ENCODE measurements at places on chromosomes 3 and 15.

DNA sequence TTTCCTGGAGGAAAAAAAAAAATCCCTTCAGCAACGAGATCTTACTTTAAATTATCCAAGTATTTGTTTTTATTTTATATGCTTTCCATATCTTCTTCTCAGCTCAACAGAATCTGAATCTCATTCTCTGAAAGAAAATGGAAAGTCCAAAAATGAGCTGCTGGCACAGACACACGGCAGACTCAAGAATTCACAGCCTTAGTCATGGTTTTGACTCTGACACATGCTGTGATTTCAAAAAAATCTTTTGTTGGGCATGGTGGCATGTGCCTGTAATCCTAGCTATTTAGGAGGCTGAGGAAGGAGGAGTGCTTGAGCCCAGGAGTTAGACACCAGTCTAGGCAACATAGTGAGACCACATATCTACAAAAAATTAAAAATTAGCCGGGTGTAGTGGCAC is 565.0 kb downstream of the MAGI1 start:
- no peak for DNase-seq

- no peak for DNase-seq
Observed at GRCh38 chr3:40550167-40550566, 25.4 kb downstream of the ZNF621 start.

DNA sequence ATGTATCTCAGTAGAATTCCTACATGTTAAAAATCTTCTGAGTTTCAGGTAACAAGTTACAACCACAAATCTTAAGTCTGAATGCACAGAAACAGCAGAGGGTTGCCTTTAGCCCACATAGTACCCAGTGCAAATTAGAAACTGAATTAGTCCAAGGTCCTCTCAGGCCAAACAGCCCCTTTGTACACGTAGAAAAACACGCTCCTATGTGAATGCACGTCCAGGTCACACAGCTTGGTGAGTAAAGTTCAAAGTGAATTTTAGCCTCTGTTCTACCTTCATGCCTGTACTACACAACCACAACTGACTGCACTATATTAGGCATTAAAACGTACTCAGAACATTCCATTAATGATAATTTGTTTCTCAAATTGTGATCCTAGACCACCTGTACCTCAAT is 46.3 kb downstream of the GYG1 start:
- DNase-seq = no peak

GRCh38 chr15:40301467-40302179 is 6.1 kb downstream of the PLCB2 start:
- no peak for DNase-seq

- DNase-seq = peak; percentile 59
Observed at GRCh38 chr15:41557673-41558399, 1.2 kb upstream of the TYRO3 start.

DNA sequence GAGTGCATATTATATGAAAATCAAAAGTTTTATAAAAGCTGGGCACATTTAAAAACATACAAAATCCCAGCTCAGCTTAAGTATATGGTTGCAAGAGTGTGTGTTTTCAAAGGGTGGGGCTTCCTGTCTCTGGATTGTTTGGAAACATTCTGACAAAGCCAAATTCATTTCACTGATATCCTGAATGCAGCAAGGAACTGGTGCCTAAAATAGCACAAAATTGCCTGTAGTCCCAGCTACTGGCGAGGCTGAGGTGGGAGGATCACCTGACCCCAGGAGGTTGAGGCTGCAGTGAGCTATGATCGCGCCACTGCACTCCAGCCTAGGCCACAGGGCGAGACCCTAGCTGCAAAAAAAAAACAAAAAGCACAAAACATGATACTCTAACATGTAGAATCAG is 13.0 kb upstream of the TJP1 start:
- no peak for DNase-seq

GRCh38 chr15:98075441-98075840 is 114.9 kb downstream of the ARRDC4 start:
- no peak for DNase-seq

- DNase-seq = no peak
Observed at GRCh38 chr3:185470323-185470722, 28.5 kb downstream of the TMEM41A start.

DNA sequence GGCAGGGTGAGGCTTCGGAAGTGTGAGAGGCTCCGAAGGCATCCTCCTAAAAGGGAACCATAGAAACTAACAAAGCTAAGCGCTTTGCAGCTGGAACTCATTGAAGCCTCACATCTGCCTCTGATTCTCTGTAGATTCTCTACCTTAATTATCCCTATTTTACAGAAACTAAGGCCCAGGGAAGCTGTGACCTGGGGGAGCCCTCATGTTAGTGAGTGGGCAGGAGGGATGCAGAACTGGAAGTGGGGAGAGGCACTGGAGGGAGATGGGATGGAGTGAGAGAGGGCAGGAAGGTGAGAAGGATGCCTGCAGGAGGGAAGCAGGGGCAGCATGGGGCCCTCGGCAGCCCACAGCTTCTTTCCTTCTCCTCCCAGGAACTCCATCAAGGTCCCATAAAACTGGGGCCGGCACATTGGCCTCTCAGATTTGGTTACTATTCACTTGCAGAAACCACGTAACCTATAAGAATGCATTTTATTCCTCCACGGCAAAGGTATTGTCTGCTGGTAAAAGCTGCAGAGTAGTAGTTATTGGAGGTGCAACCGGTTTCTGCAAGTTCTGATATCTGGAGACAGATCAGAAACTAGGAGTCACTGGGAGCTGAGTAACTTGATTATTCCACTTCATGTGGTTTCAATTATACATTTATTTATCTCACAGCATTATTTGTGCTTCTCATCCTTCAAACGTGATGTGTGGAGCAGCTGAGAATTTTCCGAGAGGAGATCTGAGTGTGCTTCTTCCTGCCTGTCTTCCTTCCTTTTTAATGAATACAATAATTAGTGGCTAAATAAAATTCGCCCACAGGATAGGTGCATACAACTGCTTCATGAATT is 24.0 kb upstream of the CHCHD6 start:
- no peak for DNase-seq

GRCh38 chr15:82570721-82571508 is 30.7 kb upstream of the RPS17 start:
- no peak for DNase-seq

DNA sequence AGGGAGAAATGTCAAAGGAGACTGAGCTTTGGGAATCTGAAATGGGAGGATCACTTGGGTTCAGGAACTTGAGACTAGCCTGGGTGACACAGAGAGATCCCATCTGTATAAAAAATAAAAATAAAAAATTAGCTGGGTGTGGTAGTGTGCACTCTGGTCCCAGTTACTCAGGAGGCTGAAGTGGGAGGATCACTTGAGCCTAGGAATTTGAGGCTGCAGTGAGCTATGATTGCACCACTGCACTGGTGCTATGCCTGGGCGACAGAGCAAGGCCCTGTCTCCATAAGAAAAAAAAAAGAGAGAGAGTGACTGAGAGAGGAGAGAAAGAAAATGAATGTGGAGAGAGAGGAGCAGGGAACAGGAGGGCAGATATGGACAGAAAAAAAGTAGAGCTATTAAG is 72.8 kb downstream of the SENP2 start:
- DNase-seq = no peak

DNA sequence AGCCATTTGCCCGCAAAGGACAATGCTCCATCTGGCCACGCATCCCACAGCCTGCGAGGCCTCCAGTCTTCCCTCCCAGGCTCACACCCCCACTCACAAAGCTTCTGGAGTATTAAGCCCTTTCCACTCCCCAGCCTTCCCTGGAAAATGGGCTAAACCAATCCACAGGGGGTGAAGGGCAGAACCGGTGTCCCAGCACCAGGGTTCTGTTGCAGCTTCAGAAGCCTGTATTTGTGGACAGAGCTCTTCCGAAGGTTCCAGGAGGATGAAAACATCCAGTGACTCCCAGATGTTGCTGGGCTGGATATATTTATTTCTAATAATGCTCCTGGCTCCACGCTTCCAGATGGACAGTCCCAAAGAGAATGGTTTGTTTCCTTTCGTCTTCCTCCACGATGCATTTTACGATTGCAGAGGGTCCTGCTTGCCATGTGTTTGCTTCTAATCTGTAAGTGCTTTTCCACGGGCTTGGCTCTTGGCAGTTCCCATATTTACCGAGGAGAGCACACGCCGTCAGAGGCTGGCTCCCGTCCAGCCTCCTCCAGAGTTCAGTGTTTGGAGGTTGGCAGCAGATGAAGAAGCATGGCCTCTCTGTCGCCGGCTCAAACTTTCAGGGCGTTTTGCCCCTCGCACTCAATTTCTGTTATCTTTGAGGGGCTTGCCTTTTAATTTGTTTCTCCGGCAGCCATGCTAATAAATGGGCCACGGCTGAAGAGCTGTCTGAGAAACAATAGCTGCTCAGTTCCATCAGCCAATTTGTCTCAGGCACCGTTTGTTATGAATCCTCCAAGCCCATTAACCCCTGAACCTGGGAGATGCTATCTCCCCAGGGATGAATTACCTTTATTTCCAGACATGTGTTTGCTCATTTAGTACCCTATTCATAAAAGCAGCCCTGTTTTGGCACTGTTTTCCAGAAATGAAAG is 367.9 kb upstream of the PROK2 start:
- no peak for DNase-seq

DNA sequence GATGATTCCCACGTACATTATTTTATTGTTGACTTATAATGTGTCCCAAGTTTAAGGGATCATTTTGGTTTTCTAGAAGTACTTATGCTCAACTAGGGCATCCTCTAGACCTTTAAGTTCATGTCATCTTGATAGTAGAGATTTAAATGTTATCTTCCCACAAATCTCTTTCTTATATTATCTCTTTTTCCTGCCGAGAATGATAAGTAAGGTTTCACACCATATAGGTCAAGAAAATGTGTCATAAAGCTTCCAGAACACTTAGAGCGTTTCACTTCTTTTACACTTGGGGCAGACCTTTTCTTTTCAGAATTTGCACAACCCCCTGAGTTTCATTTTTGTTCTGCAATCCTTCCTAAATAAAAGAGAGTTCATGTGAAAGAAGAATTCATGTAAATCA is 142.0 kb upstream of the CBLB start:
- DNase-seq = no peak

DNA sequence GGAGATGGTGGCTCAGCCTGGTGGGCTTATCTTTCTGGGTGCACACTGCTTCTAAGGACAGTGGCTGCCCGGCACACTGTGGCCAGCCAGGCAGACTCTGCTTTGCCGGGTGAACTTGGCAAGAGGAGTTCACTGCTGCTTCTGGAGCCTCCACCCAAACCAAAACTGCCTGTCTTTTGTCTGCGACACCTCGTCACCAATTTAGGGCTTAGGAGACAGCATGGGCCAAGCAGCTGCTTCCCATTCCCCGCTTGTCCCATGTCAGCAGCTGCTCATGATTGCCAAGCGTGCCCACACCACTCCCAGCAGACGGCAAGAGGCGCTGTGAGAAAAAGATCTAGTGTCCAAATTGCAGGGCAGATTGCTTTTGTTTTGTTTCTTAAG is 57.3 kb downstream of the LSM3 start:
- DNase-seq = no peak

GRCh38 chr3:149545049-149545448 is 70.6 kb downstream of the TM4SF4 start:
- DNase-seq = no peak

GRCh38 chr3:10760199-10760598 is 55.8 kb upstream of the SLC6A11 start:
- no peak for DNase-seq

GRCh38 chr3:42247576-42248027 is 18.4 kb downstream of the CCK start:
- peak; percentile 41 for DNase-seq

DNA sequence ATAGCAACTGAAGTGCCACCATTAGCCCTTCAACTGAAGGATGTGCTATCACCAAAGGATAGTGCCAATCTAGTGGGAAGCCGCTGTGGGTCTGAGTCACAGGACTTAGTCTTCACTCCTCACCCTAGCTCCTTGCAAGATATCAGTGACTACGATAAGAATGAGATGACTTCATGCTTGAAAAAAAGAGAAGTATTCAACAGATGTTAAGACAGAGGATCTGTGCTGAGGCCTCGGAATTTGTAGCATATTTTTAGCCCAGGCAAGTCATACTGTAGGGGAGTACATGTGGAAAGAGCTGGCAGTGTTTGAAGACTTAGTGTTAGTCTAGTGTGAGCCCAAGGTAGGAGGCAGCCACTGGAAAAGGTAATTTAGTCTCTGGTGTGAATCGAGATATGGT is 270.7 kb upstream of the LRTM1 start:
- no peak for DNase-seq

- DNase-seq = no peak
Observed at GRCh38 chr15:87154761-87155160, 1075.1 kb downstream of the AGBL1 start.

- DNase-seq = no peak
Observed at GRCh38 chr15:91694131-91694830, 159.2 kb upstream of the SLCO3A1 start.

DNA sequence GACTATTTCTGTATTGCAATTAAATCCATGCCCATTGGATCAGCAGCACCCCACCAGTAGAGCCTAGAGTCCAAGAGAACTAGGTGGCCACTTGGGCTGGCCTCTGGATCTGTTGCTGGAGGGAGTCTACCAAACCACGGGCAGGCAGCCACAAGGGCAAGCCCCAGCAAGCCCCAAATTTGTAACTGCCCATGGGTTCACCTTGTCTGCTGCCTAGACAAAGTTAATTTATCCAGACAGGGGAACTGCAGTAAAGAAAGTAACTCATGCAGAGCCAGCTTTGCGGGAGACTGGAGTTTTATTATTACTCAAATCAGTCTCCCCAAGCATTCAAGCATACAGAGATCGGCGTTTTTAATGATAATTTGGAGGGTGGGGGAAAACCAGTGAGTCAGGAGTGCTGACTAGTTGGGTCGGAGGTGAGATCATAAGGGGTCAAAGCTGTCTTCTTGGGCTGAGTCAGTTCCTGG is 74.0 kb upstream of the TERB2 start:
- DNase-seq = no peak

DNA sequence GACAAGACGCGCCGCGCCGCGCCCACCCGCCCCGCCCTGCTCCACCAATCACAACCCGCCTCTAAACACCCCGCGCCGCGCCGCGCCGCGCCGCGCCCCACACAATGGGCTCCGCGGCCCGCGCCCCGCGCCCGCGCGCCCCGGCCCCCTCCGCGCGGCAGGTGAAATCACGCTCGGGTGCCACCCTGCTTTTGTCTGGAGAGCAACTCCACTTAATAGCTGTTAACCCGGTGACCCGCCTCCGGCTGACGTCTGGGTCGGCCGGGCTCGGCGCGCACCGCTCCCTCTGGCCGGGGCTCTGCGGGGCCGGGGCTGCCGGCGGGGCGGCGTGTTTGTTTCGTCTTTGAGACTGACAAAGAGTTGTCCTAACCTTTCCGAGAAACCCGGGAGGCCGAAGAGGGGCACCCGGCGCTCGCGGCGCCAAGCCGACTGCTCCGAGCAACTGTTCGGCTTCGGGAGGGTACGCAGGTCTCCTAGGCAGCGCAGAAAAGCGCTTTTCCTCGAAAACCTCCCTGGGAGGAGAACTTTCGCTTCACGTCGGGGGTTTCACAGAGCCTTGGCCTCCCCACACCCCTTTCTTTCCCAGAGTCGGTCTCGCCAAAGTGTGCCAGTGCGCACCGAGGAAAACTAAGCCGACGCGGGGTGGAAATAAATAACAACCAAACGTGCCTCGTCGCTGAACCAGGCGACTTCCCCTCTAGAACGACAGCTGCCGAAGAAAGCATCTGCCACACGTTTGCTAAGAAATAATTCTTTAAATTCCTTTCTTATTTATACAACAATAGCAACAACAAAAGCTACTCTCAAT is 518.4 kb downstream of the FOXP1 start:
- peak; percentile 49 for DNase-seq

Data from activated T-cell treated with anti-CD3 and anti-CD28 coated beads for 1 hour (primary cell).